ENCODE measurements at places on chromosomes 1 and 21.
A peak's percentile ranks its signal among the peaks of the same experiment; 100 is the strongest.

GRCh38 chr1:58907398-58907797 lies 123.6 kb upstream of the JUN start:
- DNase-seq: no peak

DNA sequence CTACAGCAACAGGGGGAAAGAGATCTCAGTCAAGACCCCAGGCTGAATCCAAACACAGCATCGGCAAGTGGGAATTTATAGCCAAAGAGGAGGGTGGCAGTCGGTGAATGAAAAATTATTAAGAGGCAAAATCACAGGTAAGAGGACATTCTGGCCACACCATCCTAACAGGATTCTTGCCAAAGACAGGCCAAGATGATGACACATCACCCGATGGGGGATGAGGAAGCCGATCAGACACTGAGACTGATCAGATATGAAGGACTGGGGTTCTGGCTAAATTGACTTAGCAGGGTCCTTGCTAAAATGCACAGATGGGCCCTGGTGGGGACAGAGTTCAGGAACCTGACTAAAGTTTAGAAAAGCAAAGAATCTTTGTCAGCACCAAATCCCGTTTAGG lies 402.2 kb downstream of the SMYD3 start:
- DNase-seq: no peak

GRCh38 chr21:42343963-42344510 lies 6.8 kb downstream of the TFF2 start:
- DNase-seq: no peak

DNA sequence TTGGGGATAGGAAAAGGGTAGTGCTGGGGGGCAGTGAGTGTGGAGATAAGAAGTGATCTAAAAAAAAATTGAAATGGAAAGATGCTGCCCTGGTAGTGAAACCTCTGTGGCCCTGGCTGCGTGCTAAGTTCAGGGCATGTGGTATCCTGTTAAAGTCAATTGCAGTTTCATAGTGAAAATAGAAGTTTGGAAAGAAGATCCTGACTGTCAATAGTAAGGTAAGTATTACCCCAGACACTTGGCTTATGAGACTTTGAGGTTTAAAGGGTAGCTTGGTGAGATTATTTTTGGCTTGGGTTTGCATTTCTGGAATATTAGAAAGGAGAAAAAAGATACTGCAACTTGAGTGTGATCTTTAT lies 6.8 kb downstream of the ARID1A start:
- peak; percentile 82 for DNase-seq

- no peak for DNase-seq
These were observed at the start of gene MLLT11 for GRCh38 chr1:151060007-151060656. TSS of gene MLLT11 (plus strand) at chr1:151060397. CDS start at chr1:151067225, 6,828 bp downstream.

GRCh38 chr1:185058110-185058509 lies 12.8 kb downstream of the RNF2 start:
- DNase-seq: no peak

Data from activated CD4-positive, alpha-beta T cell treated with anti-CD3 and anti-CD28 coated beads, Interleukin-10, Interleukin-2, amounts not matched to agents 100 ng/mL and 50 ng/mL, durations not matched to agents 16 hours and 8 hours (primary cell).